ENCODE measurements at places on chromosomes 7 and 10.

DNA sequence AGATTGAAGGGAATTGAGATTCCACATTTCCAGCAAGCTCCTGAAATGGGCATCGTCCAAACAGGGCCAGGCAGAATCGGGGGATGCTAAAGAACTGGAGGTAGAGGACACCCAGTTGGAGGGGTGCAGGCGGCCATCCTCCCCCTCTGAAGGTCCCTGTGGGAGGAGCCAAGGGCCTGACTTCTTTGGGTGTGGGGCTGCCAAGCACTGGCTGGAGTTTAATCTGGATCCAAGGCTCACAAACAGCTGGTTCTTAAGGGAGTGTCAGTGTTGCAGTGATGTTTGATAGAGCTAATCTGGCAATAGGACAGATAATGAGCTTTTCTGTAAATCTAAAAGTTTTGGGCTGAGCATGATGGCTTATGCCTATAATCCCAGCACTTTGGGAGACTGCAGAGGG lies 20.8 kb downstream of the TSPAN14 start:
- DNase-seq = no peak

DNA sequence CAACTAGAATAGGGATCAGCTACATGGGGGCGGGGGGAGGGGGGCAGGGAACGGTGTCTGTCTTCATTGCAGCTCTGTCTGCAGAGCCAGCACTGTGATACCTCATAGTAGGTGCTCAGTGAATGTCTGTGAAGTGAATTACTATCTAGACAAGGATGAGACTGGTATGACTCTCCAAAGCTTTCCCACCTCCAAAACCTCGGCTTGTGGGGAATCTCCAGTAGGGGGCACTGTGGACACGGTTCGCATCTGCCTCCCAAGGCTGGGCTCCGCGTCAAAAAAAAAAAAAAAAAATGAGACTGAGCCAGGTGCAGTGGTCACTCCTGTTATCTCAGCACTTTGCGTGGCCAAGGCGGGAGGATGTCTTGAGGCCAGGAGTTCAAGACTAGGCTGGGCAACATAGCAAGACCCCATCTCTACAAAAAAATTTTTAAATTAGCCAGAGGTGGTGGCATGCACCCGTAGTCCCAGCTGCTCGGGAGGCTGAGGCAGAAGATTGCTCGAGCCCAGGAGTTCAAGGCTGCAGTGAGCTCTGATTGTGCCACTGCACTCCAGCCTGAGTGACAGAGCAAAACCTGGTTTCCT lies 9.6 kb downstream of the TRIM56 start:
- DNase-seq = peak; percentile 34

GRCh38 chr10:116118847-116119246 lies 154.2 kb downstream of the GFRA1 start:
- no peak for DNase-seq

DNA sequence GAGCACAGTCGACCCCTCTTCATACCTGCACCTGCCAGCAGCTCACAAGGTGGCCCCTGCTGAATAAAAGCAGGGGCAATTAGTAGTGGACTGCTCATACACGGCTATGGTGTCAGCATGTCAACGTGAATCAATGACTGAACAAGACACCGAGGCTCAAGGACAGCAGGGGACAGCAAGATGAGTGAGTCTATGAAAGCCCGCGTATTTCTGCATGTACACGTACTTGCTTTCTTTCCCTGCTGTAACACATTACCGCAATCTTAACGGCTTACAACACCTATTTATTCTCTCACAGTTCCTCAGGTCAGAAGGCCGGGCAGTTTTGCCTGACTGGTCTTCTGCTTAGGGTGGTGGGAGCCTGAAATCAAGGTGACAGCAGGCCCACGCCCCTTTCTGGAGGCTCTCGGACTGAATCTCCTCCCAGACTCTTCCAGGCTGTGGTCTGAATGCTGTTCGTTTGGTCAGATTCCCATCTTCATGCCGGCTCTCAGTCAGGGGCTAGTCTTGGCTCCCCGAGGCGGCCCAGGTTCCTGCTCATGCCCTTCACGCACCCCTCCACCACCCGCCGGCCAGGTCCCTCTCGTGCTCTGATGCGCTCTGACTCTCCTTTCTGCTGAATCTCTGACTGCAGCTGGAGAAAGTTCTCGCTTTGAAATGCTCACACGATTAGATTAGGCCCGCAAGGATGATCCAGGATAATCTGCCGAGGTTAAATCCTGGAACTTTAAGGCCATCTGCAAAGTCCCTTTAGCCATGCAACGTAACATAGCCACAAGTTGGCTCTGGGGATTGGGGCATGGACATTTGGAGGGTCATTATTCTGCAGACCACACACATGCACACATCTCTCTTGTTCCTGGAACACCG lies 7.8 kb upstream of the PPP2R2D start:
- DNase-seq = no peak

DNA sequence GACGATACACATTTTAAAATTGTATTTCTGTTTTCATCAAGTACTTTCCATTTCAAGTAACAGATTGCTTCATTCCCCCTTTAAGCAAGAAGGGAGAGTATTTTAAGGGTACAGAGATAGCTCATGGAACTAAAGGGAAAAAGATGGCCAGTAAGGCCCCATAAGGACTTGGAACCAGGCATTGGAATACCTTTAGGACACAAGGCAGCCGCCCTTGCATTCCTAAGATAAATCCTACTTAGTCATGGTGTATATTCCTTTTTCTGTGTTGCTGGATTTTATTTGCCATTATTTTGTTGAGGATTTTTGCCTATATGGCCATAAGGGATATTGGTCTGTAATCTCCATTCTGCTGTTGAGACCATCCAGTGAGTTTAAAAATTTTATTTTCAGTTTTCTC lies 49.2 kb downstream of the BTRC start:
- no peak for DNase-seq
